NCI-H1105 treated with DMSO at 0.1 percent for 48 hours (cell line): ENCODE measurements at places on chromosomes 13 and 19.

- no peak for DNase-seq
These were observed 4.1 kb downstream of the VSTM2B start for GRCh38 chr19:29529646-29530539.

DNA sequence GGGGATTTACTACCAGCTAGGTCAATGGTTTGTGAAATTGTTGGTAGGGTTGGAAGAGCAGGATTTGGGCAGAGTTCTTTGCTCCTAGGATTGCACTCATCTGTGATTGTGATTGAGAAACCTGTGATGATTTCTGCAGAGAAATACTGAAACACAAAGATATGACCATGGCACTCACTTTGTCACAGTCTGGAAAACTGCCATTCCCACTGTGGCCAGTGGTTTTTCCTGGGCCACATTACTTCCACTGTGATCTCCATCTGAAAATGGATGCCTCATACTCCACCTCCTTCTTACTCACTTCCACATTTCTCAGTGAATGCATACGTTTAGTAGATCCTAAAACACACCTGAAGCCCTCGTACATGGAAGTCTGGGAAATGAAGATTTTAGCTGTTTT, 593.2 kb downstream of the LMO7 start:
- DNase-seq: no peak

GRCh38 chr13:89457977-89458376, 1786.8 kb downstream of the SLITRK5 start:
- DNase-seq: no peak

- DNase-seq: no peak
These were observed 431.6 kb downstream of the RFC3 start for GRCh38 chr13:34249546-34250039.

DNA sequence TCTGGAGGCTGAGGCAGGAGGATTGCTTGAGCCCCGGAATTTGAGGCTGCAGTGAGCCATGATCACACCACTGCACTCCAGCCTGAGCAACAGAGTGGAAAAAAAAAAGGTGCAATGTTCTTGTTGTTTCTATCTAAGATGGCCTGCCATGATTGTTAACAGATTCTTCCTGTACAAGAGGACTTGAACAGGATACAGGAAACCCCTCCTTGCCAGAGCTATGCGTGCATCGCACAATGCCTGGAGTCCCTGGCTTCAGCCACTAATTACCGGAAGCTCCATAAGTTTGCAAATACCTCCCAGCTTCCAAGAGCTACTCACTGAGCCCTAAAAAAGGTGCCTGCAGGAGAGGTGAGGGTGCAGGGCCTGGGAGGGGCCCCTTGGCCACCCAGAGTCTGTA, 13.1 kb upstream of the HIF3A start:
- no peak for DNase-seq
